ENCODE measurements at places on chromosomes 1 and 21.

GRCh38 chr1:23200883-23201282 lies 16.4 kb downstream of the HTR1D start:
- no peak for DNase-seq

DNA sequence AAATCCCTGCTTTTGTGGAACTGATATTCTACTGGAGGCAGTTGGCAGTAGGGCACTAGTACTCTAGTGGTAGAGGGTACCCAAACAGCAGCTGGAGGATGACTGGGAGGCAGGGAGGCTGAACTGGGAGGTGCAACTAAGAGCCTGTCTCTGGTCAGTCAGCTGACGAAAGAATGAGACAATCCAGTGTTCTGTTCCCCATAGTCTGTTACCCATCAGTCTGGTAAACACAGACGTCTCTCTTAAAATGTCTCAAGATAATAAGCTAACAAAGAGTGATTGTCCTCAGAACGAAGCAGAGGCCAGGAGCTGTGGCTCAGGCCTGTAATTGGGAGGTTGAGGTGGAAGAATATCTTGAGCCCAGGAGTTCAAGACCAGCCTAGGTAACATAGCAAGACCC lies 30.4 kb downstream of the TFAP2E start:
- no peak for DNase-seq

DNA sequence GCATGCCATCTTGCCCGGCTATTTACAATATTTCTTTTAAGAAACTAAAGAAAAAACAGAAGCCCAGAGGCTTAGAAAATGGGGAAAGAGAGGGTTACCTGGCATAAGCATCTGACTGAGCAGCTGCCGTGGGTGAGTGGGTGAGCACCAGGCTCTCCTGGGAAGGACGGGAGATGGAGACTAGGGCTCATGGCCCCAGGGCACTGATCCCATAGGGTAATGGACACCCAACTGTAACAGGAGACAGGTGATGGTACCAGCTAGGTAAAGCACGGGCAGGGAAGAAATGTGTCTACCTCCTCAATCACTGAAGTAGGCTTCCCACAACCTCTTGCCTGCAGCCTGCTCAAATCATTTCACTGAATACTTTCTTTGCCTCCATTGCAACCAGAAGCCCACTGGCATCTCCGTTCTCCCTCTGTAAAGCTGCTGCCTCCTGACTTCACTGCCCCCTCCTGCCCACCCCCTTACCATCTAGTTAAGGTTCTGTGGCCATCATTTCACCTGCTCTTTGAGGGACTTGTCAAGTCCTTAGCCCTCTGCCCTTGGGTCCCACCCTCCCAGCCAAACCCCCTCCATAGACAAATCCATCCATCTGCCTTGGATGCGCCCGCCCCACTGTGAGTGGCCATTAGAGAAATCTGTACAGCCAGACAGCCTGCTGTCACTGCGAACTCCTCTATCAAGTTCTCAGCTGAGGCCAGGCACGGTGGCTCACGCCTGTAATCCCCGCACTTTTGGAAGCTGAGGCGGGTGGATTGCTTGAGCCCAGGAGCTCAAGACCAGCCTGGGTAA lies 6.2 kb downstream of the TMEM125 start:
- no peak for DNase-seq

- DNase-seq: no peak
These were observed 108.6 kb upstream of the COP1 start for GRCh38 chr1:176315519-176316220.

- DNase-seq: no peak
These were observed 217.7 kb upstream of the IRF2BP2 start for GRCh38 chr1:234827656-234828055.

GRCh38 chr1:110114784-110115183 lies 2.5 kb downstream of the UBL4B start:
- no peak for DNase-seq

DNA sequence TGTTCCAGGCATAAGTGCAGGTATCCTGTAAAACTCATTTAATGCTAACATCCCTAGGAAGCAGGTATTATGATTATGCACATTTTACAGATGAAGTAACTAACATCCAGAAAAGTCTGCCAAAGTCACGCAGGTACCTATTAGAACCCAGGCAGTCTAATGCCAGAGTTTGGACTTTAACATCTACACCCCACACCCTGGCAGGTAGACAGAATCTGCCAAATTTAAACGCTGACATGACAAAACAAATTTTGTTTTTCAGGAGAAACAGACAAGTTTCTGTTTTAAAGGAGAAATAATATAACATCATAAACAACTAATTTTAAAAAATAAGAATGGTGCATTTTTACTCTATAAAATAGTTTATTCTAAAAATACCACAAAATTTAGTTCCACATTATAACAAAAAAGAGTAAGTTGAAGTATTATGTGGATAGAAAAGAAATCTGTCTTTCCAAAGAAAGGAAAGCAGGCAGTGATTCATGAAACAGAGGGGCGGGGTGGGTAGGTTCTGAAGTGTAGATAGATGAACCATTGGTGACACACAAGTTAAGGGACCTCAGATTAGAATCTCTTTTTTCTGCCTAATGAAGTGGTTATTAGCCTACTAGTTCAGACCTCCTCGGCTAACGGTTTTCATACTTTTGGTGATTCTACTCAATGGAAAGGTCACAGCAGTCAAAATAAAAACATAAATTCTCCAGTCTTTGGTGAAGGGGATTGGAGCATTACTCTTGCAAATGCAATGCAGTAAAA lies 1.7 kb downstream of the ASPM start:
- DNase-seq: no peak

GRCh38 chr1:5645135-5645399 lies 347.2 kb downstream of the NPHP4 start:
- no peak for DNase-seq
